NCI-H748 treated with DMSO at 0.1 percent for 48 hours (cell line): ENCODE measurements at places on chromosomes 1 and 21.

DNA sequence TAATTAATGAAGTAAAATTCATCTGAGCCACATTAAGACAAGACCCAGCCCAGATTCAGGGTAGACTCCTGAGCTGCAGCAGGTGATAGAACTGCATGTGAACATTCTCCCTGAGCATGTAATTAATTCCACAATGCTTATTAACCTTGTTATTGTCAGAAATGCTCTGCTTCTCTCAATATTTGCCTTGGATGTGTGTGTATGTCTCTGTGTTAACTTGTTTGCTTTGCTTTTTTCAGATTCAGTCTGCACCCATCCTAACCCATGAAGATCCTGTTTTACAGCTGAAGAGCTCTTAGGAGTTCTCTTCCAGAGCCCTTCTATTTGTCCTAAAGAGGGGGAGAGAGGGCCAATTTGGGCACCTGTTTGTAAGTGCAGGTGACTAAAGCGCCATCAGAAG lies 143.2 kb upstream of the BMP8A start:
- peak; percentile 72 for DNase-seq

- DNase-seq = peak; percentile 54
Observed at GRCh38 chr1:218392780-218393179, 47.6 kb downstream of the TGFB2 start.

DNA sequence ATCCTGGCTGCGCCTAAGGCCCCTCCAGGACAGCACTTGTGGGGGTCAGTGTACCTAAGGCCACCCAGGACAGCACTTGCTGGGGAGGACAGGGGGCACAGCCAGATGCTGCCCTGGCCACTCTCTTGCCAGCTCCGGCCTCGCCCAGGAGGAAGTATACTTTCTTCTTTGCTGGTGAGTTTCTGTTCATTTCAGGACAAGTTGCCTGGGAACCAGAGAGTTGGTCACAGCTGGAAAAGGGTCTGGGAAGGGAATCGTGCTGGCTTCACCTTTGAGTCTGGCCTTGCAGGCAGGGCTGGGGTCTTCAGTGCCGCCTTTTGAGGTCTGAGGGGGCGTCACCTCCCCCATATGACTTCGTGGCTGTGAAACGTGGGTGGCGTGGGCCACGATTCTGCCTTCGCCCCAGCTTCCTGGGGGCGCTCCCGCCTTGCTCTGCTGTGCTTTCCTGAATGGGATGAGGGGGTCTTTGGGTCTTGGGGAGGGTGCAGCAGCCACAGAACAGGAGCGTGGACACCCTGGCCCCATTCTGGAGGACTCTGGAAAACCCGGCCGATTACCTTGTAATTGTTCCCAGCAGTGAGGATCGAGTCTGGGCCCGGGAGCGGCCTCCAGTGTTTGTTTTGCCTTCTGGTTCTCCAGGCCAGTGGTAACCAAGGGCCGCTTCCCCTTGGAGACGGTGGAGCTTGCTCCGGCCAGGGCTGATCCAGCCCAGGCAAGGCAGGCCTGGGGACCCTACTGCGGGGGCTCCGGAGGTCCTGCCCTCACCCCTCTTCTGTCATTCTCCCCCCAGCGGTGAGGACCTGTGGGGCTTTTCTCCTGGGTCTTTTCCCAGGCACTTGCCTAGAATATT lies 45.9 kb downstream of the SPSB1 start:
- DNase-seq = no peak

DNA sequence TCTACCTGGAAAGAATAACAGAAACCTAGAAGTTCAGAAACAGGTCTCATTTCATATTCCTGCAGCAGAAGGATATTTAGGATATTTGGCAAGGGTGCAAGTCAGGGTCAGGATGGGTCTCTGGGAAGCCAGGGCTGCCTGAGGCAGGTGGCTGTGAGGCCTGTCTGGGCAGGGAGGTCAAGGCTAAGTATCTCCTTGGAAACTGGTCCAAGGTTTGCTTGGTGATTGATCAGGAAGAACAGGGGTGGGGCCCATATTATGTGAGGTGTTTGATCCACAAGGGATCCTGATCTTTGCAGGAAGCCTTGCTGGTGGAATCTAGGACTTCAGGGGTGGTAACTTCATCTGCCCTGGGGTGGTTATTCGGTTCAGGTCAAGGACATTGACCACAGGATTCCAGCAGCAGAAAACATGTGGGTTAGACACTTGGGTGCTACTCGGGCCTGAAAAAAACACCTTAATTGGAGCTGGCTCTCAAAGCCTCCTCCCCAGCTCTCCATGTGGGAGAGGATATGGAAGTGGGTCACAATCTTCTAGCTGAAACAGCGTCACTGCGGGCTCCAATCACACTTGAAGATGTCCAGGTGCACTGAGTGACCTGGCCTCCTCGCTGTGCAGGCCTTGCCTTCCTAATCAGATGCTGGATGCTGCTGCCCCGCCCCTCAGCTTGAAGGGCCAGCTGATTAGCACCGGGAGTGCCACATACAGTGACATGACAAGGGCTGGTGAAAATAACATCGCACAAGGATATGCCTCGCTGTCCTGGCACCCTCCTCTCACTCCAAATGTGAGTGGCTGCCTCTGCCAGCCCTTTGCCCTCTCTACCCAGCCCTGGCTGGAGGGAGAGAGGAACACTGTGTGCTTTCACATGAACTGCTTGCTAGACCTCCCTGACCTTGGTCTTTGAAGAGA lies 8.7 kb downstream of the CTNNBIP1 start:
- no peak for DNase-seq

DNA sequence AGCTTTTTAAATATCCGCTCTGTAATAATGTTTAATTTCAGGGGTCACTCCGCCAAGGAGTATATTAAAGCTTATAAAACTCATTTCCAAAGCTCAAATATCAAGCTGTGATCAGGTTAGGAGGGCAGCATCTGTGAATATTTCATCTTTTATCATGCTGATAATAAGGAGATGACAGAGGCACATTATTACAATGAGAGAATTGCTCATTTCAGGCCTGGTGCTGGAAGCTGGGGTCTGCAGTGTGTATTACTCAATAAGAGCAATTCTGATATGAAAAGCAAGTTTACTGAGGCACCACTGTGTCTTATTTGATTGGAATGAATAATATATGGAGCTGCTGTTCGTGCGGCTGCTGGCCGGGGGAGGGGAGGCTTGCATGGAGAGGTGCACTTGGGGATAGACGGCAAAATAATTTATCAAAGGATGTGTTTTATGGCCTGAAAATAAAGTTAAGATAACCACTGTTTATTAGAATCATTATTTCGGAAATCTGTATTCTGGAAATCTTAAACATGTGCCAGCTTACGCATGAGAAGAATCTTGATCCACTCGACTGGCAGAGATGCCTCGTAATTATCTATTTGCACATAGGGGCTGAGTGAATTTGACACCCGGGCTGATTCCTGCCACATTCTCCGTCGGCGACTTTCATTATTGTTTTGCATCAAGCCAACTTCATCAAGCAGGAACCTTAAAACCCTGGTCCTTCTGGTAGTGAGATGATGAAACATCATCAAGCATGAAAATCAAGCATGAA lies 173.2 kb downstream of the RRAGC start:
- no peak for DNase-seq

DNA sequence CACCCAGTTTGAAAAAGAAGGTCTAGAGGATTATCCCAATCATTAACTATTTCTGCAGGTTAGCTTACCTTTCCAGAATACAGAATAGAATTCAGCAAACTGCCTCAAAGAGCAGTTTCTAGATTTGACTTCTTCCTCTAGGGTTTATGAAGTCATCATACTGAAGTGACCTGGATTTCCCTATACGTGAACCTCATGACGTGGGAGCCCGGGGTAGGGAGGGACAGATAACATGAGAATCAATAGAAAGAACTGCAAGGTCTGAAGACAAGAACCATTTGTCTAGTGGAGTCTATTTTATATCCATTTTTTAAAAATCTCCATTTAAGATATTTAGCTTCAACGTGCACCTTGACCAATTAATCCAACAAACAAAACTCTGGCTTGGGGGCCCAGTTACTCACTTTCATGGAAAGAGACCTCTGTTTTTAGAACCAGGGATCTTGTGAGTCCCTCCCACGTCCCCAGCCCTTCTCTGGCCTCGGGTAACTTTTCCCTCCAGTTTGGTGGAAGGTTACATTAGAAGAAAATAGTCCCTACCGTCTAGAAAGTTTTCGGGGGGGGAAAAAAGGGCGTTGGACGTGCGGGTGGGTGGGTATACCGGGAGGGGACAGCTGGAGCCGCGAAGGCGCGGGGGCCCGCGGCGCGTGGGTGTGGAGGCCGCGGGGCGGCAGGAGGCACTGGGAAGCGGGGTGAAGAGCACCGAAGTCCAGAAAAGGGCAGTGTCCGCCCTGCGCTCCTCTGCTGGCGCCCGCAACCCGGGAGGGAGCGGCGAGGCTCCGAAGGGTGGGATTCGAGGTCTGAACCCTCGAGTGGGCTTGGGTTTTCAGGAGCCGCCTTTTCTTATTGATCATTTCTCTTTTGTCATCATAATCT lies 13.8 kb upstream of the POGZ start:
- DNase-seq = peak; percentile 80

- DNase-seq = no peak
Observed at GRCh38 chr1:221525749-221526148, 216.1 kb downstream of the DUSP10 start.

GRCh38 chr1:32299327-32299726 lies 7.4 kb downstream of the HDAC1 start:
- no peak for DNase-seq

DNA sequence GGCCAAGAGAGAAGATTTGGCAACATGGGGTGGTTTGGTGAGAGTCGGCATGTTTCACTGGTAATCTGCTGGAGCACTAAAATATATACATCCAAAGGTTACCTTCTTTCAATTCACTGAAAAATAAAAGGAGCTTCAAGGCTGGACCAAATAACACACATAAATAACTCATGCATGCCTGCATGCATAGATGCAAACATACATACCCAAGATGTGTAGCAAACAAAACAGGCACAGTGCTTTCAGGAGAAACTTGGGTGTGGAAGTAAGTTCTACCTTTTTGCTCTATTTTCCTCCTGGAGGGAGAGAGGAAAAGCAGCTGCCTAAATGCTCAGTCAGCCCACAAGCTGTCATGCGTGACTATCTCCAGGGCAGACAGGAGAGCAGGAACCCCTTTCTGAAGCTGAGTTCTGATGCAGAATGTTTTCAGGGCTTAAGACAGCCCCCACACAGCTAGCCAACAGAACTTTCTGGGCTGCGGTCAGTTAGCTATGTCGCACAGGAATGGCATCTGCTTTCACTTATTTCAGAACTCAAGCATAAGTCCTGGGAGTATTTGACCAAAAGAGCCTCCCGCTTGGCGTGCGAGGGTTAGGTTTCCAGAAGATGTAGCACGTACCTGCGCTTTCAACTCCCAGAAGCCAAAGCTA lies 166.2 kb downstream of the TOMM20 start:
- no peak for DNase-seq

DNA sequence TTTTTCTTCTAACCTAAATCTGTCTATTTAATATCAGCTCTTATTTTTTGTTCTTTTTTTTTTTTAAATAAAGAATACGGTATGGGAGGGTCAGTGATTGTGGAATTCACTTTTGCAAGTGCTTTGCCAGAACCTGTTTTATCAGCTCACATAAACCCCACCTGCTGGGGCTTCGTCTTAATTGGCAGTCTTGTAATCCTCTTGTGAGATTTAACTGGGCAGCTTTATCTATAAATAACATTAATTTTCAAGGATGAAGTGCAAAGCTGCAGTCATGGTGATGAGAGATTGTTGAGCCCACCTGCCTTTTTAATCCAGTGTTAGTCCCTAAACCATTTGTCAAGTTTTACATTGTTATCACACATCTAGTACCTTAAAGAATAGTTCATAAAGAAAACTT lies 18.2 kb upstream of the PDC start:
- DNase-seq = no peak

DNA sequence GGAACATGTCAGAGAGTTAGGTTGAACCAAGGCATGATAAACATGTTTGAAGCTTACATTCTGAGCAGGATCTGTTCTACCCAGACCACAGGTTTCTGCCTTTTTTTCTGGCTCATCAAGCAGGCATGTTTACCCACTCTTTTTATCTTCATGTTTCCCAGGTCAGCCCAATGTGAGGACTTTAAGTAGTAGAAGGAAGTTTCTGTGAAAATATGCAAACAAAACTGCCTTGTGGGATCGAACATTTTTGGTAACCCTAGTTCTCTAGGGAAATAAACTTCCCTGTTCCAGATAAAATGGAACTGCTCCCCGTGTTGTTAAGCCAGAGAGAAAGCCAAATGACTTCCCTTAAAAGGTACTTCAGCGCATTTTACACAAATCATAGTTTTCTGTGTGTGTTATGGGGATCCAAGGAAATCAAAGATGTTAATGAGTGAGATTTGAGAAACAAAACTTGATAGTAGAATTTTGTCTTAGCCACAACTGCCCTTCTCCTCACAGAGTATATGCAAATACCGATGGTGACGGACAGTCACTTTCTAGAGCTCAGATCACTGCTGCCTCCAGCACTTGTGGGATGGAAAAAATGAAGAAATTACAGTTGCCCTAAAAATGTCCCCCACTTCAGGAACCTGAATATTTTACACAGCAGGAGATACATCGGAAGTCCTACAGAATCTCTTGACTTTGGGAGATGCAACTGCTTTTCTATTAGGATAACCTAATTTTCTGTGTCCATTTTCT lies 765 bp upstream of the HIPK1 start:
- no peak for DNase-seq

- no peak for DNase-seq
Observed at GRCh38 chr1:200438911-200439310, 29.1 kb upstream of the ZNF281 start.

GRCh38 chr1:234696148-234696576 lies 86.2 kb upstream of the IRF2BP2 start:
- DNase-seq = no peak

DNA sequence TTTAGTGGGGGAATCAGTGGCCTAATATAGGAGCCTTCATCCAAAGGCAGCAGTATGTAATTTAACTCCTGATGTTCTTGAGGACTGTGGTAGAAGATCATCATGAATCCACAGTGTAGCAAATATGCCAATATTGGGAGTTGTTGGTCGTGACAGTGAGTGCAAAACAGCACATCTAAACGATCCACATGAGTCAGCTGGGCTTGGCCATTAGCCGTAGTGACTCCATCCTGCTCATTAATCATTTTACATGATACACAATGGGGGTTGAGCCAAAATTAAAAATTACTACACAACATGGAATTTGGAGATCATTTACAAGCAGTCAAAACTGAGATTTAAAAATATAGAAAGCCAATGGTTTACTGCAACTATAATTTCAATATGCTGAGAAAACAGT lies 653.9 kb upstream of the CAMK1G start:
- DNase-seq = no peak

DNA sequence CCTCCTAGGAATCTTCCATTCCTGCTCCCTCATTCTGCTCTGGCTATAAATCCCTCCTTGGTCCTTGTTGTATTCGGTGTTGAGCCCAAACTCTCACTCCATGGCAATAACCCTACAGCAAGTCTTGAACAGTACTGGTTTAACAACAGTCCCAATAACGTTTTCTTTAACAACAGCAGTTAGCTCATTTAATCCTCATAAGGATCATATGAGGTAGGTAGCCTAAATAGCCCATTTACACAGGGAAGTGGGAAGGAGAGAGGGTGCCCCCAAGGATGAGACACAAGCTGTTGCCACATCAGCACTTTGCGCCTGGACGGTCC lies 444 bp upstream of the AGTRAP start:
- no peak for DNase-seq

GRCh38 chr1:167081594-167082156 lies 8.5 kb downstream of the GPA33 start:
- no peak for DNase-seq
